Stimulated activated CD8-positive, alpha-beta memory T cell treated with anti-CD3 and anti-CD28 coated beads, Interleukin-12 subunit alpha, Interleukin-12 subunit beta, amount 100 ng/mL, for 1 hour (primary cell): ENCODE measurements at places on chromosomes 3 and 15.

GRCh38 chr15:79060175-79060574 is 30.4 kb downstream of the RASGRF1 start:
- DNase-seq = no peak

GRCh38 chr3:188207941-188208515 is 54.1 kb downstream of the LPP start:
- DNase-seq = no peak

DNA sequence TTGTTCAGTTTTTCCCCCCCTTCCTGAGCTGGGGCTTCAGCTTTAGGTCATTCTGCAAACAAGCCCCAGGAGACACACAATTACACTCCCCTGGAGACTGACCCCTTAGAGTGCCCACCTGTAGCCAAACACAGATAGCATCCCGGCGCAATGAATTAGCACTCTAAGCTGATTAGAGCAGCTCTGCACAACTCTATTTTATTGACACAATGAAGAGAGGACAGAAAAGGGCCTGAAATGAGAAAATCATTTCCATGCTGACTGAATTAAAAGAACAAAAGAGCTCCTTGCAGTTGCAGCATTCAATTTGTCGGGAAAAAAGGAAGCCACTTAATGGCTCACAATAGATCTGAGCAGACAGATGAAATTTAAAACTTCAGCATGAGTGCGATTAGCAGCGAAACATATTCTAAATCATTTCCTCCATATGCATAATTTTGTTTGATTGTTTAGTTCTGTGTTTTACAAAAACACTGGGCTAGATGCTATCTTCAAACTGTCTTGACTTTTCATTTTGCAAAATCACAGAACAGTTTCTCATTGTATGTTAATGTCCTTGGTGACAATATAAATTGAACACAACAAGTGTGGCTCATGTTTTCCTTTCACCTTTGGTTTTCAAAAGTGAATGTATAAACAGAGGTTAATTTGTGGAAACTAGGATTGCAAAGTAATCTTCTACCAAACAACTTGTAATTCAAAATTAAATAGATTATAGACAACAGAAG is 308.6 kb downstream of the MECOM start:
- DNase-seq = no peak

DNA sequence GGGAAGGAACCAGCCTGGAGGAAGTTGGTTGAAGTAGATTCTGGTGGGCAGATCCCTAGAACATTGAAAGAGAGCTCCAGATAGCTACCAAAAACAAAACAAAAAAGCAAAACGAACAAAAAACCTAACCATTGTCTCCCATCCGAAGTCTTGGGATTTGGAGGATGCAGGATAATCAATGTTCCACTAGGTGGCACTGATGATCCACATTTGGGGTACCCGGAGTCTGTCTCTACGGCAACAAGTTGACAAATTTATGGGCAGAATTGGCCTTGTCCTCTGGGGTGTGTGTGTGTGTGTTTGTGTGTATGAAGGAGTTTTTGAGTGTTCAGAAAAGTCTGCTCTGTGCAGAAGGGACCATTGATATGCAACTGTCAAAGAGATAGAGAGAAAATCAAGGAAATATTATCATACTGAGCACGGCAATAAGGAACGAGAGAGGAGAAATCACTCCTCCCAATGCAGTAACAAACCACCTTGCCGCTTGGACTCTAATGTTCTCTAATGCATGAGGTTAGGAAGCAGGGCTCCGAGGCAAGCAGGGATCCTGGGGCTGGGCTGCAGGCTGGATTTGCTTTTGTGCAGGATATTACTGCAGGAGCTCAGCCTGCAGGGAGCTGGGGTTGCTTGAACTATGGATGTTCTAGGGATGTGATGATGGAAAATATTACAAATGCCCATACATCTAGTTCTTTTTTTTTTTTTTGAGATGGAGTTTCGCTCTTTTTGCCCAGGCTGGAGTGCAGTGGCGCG is 59.8 kb upstream of the KLHL25 start:
- peak; percentile 29 for DNase-seq

DNA sequence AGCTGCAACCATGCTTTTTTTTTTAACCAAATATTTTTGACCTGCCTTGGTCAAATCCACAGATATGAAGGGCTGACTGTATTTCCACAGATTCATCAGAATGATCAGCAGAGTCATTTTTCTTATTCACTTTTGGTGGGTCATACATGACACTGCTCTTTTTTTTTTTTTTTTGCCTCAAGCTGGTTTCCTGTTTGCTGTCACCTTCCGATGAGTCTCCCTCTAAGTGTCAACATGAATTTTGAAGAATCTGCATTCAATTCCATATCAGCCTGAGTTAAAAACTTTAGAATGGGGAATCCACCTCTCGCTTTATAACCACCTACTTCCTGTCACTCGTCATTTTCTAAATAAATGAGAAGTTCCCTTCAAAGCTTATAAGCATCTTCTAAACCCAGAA is 2.2 kb upstream of the SLC12A8 start:
- DNase-seq = no peak

DNA sequence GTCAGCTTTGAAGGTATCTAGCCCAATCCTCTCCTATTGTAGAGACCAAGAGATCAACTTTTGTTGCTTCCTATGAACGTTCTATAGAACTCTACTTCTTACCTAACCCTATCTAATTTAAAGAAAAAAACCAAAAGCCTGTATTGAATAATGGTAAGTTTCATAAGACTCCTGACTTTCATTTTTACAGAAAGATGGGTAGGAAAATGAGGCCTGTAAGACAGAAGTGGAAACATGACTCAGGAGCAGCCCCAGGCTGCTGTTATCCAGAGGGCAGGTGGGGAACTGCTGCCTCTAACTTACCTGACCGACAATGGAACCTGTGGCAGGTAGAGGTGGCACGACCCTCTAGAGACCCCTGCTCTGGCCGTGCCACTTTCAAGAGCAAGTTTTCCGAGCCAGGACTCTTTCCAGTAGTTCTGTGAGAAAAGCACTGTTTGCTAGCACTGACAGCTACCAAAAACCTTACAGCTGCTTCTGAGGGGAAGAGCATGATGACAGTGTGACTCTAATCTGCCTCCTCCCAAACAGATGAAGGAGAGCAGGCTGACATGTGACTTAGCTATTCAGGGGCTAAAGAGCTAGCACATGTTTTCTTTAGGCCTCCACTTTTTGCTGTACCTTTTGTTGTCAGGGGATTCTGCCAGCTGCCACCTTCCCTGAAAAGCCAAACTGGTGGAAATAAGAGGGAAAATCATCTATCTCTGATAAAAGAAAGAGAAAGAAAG is 17.5 kb downstream of the POPDC2 start:
- no peak for DNase-seq

DNA sequence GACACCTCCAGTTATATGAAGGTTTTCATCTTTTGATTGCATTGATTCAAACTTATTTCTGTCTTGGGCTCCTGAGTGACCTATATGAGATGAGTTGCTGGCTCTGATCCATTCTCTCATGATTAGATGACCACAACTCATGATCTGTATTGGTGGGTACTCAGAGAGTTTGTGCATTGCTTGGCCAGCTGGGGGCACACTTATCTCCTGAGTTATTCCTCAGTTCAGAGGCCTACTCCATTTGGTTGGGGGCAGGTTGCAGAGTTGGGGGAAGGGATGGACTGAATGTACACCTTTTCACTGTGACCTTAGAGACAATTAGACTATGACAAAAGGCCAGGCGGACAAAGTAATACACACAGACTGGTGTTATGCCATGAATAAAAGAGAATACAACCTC is 166.2 kb upstream of the SEMA6D start:
- DNase-seq = no peak

DNA sequence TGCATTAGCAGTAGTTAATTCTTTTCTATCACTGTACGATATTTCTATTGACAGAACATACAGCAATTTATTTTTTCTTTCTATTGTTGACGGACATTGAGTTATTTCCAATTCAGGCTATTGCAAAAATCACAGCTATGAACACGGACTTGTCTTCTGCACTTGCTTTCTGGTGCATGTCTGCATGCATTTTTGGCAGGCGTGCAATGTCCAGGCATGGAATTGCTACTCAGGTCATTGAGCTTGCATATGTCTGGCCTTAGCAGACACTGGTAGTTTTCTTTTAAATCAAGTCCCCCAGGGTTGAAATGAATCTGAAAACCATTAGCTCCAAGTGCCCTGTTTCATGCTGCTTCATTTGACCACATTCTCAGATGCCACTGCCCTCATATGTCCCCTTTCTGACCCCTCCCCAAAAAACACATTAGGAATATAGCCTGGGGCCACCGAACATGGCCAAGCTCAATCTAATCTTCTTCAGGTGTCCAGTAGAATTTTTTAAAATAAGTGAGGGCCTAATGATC is 72.8 kb downstream of the LRIG1 start:
- DNase-seq = no peak

GRCh38 chr15:95687061-95687460 is 643.4 kb upstream of the NR2F2 start:
- DNase-seq = no peak

DNA sequence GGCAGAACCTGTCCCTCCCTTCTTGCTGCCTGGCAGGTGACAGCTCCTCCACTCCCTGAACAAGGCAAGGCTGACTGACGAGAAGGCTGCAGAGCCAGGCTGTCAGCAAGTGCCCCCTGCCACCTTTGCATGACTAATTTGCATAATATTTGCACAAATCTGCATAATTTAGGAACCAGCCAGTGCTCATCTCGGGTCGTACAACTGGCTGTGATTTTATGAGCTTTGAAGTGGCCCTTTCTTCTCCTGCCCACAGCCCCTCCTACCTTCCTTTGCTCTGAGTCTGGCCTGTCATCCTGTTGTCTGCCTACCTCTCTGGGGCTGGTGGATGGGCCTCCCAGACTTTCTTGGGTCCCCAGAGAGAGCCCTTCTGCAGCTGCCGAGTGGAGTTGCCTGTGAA is 58.9 kb downstream of the LINGO1 start:
- DNase-seq = no peak

DNA sequence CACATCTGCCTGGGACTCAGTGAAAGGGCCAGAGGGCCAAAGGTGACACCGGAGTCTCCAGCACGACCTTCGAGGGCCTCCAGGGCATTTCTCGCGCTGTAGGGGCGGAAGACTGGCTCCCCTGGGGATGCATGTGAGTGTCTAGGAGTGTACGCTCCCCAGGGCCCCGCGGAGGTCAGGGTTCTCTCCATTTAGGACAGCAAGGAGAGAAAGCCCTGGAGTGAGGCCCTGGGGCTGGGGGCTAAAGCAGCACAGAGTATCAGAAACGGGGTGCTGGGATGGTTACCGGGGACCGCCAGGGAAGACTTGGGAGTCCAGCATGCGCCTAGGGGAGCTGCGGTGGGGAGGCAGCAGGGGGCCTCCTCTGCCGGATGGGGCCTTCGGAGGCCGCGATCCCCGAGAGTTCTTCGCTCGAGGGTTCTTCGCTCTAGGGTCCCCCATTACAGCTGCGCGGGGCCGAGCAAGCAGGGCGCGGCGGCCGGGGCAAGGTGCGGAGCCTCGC is 595 bp upstream of the APBA2 start:
- DNase-seq = no peak

- DNase-seq = no peak
Measured at GRCh38 chr3:194837457-194838127, 151.9 kb downstream of the FAM43A start.

- DNase-seq = no peak
Measured at GRCh38 chr3:160927620-160928019, 171.6 kb downstream of the PPM1L start.

- DNase-seq = no peak
Measured at GRCh38 chr3:46846624-46847542, 16.4 kb downstream of the MYL3 start.

GRCh38 chr3:192637803-192638202 is 89.5 kb downstream of the FGF12 start:
- DNase-seq = no peak

DNA sequence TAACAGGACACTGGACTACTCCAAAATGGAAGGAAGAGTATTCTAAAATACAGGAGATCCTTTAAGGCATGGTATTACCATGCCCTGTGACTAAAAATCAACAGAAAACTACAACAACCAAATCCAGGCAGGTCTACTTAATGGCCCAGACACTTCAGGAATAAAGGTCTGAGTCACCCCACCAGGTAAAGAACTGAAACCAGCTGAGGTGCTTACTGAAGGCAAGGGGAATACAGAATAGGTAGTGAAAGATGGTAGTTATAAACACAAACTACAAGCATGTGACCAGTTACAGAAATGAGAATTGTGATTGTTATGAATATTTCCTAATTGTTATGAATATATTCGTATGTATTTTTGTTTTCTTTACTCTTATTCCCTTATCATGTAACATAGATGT is 13.4 kb downstream of the IFT57 start:
- no peak for DNase-seq

GRCh38 chr3:110362751-110363150 is 708.9 kb upstream of the NECTIN3 start:
- no peak for DNase-seq

DNA sequence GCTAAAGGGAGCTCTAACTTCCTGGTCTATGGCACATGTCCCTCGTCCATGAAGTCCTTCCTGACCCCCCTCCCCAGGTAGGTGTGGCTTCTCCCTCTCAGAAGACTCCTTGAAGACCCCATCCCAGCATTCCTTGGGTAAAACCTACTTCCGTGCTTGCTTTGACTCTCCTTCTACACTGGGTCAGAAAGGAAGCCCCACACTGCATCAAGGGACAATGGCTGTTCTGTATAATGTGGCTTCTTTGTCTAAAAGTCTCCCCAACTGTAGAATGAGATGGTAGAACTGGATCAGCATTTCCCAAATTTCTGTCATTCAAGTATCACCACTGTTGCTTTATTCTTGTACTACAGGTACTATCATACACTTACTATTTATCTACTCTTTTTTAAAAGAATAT is 3.9 kb upstream of the DNAJA4 start:
- DNase-seq = no peak

DNA sequence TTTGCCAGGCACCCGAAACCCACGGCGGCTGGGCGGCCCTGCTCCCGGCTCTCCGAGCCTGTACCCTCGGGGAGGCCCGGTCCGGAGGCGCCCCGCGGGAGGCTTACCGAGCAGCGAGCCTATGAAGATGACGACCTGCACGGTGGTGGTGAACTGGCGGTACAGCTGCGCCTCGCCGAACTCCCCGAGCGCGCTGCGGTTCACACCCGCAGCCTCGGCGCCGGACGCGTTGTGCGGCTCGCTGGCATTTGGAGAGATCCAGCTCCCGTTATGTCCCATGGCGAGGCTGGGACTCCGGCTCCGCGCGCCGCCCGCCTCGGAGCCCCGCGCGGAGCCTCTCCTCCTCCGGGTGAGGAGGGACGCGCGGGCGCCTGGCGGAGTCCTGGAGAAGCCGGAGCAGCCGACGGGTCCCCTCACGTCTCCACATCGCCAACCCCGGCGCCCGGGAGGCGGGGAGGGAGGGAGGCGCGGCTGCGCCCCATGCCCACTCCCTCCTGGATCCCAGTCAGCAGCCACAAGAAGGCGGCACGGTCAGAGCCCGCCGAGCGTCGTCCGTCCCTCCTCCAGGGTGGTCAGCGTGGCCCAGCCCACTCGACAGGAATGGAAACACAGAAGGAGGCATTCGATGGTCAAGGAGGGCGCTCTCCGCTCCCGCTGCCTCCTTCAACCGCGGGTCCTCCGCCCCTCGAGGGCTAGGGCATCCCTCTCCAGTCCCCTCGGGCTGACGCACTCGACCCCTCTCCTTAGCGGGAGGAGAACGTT is at the start of gene GPR176:
TSS of gene GPR176 (minus strand) at position 519 of the 762 bp plus-strand sequence. CDS start at position 279, 240 bp downstream.
- DNase-seq = no peak

GRCh38 chr3:49352281-49352680 is 5.9 kb downstream of the GPX1 start:
- no peak for DNase-seq
